ENCODE measurements at places on chromosomes 4 and X.

DNA sequence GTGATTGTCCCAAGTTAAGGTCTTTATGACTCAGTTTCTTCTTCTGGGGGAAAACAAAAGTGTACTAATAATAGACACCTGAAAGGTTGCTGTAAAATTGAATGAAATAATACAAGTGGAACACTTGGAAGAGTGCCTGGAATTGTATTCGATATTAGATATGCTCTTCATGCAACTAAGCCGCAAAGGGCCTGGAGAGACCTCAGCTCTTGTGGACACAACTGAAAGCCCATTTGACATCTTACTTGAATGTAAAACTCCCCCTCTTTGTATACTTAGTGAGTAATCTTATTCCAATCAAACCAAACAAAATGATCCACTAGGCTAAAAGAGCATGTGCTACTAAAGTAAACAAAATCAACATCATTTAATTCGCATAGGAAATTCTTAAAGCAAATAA, 511 bp upstream of the MAP9 start:
- DNase-seq, result no peak

- no peak for DNase-seq
Observed at GRCh38 chrX:40154250-40154852, 56.6 kb upstream of the BCOR start.

- DNase-seq, result no peak
Observed at GRCh38 chr4:6079965-6080364, 61.7 kb upstream of the C4orf50 start.

DNA sequence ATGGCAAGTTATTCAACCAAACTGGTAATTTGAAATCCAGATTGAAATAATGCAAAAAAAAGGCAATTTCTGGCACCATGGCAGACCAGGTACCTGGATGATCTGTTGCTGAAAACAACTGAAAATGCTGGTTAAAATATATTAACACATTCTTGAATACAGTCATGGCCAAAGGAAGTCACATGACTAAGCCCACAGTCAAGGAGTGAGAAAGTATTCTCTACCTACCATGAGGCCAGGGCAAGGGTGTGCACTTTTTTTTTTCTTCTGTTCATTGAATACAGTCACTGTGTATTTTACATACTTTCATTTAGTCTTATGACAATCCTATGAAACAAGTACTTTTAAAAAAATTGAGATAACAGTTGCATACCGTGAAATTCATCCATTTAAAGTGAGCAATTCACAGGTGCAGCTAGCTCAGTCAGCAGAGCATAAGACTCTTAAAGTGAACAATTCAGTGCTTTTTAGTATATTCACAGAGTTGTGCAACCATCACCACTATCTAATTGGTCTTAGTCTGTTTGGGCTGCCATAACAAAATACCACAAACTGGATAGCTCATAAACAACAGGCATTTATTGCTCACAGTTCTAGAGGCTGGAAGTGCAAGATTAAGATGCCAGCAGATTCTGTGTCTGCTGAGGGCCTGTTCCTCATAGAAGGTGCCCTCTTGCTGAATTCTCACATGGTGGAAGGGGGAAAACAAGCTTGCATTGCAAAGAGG, 4.8 kb upstream of the MPP1 start:
- DNase-seq, result no peak

DNA sequence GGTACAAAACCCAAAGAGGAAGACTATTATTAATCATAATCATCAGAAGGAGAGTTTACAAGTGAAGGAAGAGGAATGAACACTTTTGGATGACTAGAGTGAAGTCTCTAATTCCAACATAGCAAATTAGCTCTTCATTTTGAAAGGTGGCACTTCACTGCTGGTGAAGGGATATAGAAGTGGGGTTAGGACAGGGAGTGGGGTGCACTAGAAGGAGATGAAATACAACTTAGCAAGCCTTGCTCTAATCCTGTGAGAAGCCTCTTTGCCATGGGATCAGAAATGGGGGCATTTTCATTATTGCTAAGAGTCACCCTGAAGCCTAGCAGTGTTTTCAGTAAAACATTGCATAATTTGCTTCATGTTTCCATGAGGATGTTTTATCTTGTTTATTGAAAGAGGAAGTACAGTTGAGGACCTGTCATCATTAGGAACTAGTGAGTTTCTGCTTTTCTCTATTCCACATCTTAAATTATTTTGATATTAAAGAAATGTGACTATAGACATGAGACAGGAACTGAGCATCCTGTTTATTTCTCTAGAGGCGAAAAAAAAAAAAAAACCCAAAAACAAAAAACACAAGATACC, 9.3 kb upstream of the GRPR start:
- no peak for DNase-seq

GRCh38 chrX:22139822-22140221, 107.7 kb downstream of the PHEX start:
- DNase-seq, result no peak

- no peak for DNase-seq
Observed at GRCh38 chrX:139832718-139833309, 100.0 kb downstream of the ATP11C start.

DNA sequence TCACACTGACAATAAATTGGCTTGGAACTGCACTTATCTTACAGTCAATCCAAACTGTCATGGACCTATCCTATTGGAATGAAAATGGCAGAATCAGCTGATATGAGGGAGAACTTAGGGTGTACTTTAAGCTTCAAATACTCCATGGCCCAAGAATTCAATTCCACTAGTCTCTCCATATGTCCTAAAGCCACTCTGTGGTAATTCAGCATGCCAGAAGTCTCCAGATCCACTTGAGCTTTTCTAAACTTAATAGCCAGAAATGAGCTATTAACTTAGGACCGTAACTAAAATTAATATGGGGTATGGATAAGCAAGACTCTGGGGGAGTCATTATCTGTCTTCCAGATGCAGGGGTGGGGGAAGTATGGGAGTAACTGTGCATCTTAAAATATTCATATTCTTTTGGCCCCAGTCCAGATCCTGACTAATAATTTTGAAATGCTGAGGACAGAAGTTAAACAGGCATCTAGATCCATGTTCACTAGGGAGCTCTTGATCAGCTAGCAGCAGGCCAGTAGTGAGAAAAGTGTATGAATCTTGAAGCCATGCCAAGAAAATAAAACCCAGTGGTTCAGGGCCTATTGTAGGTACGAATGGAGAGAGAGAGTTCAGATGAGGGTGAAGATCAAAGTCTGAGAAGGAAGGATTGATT, 167.6 kb downstream of the DKK2 start:
- DNase-seq, result no peak

DNA sequence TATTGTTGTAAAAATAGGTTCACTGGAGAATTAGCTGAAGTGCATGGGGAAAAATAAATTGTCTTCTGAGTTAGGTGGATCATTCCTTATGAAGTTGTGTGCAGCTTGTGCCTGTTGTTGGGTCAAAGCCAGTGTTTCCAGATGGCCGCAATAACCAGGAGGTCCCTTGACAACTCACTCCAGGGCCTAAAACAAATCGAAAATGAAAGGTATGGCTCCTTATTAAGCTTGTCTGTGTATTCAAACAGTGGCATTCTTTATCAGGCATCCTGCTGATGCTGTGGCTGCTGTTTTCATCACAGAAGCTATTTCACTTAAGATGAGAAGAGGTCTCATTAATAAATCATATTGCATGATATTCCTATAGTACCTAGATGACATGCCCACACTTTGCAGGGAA, 80.2 kb downstream of the GRIA2 start:
- DNase-seq, result no peak

DNA sequence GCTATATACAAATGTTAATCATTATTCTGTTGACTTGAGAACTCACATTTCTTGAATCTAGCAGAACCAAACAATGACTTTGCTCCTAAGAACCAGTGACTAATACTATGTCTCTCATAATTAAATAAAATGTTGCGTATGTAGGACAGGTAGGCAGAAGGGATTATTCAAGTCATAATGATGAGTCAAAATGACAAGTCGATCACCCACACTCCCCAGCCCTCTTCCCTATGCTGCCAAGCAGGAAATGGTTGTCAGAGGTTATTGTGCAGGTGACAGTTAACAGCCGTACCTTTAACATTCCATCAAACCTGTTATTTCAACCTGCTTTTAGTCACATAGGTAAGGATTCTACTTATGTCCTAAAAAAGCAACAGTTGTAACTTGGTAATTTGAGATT, 22.0 kb upstream of the STK26 start:
- DNase-seq, result no peak

GRCh38 chr4:62377700-62378099, 1177.6 kb downstream of the ADGRL3 start:
- DNase-seq, result no peak

DNA sequence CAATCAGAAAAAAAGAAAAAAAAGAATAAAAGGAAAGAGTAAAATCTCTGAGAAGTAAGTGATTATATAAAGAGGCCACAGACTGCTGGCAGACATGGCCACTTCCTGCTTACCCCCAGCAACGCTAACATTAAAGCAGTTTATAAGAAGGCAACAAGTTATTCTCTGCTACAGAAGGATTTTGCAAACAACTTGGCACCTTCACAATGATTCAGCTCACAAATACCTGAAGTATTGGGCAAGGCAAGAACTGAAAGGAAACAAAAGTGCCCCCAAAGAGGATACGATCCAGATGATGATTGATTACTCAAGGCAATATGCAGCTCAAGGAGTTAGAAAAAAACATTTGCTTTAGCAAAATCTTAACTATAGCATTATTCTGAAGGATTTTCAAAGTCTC, 718.8 kb downstream of the KLHL13 start:
- no peak for DNase-seq

DNA sequence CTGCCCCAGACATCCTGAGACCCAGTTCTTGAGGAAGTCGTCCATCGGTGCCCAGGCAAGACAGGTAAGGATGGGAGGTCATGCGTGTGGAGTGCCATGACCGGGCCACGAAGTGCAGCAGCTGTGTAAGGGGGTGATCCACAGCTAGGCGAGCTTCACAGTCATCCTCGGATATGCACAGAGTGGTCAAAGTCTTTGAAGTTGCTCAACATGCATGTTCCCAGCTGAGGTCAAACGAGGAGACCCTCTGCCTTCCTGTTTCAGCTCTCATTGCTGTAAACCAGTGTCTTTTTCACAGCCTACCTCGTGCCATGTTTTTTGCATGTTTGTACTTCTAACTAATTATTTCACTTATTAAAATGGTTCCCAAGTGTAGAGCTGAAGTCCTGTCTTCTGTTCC, 109.9 kb upstream of the TBL1X start:
- DNase-seq, result no peak

GRCh38 chr4:95531141-95531540, 17.6 kb downstream of the UNC5C start:
- DNase-seq, result no peak

DNA sequence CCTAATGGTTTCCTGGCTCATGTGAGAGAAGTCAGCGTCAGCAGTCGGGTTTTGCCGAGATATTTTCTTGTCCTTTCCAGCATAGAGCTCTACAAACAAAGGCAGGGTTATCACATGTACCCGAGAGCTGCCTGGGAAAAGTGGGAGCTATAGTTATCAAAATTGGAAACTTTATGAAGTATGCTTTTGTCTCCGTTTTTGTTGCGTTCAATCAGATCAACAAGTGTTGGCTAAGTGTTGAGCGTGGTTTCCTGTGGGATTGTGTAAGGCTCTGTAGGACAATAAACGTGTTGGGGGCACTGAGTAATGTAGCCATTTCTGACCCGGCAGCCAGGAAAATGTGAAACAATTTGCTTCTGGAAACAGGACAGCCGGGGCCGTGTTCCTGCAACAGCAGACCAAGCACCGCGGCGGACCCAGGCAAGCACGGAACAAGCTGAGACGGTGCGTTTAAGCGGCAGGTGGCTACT, at the start of gene BMX:
TSS of gene BMX (plus strand) at position 311 of the 470 bp plus-strand sequence. CDS start 7,547 bp downstream, outside the sequence.
- DNase-seq, result no peak

DNA sequence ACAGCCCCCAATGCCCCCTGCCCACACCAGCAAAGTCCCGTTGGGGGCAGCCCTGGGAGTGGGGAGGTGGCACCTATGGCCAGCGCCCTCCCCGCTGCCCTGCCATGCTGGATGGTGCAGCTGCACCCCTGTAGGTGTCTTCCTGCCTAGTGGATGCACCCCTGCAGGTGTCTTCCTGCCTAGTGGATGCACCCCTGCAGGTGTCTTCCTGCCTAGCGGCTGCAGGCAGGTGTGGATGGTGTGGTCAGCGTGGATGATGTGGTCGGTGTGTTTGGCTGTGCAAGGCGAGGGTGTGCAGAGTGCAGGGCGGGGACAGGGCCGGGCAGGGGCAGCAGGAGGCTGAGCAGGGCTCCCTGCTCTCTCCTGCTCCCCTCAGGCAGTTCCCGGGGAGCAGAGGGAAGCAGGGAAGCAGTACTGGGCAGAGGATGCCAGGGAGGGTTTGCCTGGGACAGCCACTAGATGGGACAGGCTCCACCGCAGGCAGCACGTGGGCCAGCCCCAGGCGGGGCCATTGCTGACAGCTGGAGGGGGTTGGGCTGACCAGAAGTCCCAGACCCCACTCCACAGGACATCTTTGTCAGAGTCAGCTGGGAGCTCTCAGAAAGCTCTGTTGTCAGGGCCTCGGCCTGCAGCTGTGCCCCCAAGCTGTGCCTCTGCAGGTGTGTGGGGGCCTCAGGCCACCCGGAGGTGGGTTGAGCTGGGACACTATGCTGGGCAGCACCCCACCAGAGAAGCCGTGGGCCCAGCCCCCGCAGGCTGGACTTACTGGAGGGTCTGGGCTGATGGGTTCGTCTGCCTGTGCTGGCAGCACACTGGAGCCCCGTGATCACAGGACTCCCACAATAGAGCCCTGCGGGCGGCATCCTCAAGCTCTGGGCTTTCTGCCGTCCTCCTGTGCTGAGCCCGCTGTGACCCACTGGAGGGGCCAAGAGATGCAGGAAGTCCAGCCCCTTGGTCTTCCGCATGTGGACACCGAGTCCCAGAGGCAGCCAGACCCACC, 23.7 kb downstream of the DOK7 start:
- DNase-seq, result no peak

DNA sequence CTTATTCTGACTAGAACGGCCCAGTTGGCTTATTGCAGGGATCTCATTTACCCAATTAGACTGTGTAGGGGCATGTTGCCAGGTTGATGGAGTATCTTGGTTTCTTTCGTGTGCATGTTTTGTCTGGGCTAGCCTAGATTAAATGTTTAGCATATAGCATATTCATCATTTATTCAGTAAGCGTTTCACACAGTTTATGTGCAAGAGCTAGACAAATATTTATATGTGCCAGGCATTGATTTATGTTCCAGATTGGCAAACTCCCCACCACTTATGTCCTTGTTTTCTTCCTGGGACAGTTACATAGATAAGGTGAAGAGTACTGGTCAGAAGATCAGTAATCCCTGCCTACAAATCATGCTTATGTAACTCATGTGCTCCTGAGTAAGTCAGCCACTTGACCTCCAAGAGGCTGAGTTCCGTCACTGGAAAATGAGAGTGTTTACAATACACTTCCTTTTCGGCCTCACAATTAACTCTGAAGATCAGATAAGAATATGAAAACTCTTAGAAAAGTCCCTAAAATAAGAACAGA, 57.2 kb downstream of the RUFY3 start:
- no peak for DNase-seq

GRCh38 chrX:15976396-15976795, 121.8 kb upstream of the AP1S2 start:
- no peak for DNase-seq

DNA sequence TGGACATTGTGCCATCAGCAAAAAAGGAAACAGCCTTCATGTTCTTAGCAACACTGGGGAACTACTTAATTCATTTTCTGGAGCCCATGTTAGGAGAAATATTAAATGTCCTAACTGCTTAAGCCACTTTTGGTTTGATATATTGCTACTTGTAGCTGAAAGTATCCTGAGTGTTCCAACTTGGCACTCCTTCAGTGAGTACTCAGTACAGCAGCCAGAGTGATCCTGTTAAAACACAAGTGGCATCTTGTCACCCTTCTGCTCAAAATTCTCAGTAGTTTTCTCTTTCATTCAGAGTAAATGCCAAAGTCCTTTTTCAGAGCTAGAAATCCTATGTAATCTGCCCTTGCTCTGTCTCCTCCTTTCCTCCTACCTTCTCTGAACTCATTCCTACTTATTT, 522.0 kb downstream of the GRID2 start:
- DNase-seq, result no peak

All from effector CD8-positive, alpha-beta T cell (primary cell).